ENCODE measurements at places on chromosomes 13 and 19.
A peak's percentile ranks its signal among the peaks of the same experiment; 100 is the strongest.

DNA sequence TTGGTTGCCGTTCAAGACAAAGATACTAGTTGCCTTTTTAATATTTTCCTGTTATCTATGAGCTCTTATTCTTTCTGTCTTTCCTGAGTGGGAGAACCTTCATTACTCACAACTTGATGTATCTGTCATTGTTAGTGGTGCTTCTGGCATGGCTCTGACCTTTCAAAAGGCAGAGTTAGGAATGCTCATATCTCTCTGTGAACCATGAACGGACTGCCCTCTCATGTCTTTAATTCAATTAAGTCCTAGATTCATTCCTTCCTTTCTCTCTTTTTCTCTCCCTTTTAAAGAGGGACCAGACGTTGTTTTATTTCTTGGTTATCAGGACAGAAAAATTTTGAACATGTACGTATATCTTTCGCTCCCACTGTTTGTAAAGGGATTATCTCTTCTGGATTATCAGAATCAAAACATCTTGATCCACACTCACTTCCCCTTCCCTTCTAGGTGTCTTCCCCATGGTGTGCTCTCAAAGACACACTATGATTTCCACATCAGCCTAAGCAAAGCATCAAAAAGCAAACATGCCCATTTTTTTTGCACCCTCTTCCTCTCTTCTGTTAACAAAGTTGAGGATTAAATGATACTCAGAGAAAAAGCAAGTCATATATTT is 90.3 kb downstream of the LRCH1 start:
- DNase-seq: no peak

DNA sequence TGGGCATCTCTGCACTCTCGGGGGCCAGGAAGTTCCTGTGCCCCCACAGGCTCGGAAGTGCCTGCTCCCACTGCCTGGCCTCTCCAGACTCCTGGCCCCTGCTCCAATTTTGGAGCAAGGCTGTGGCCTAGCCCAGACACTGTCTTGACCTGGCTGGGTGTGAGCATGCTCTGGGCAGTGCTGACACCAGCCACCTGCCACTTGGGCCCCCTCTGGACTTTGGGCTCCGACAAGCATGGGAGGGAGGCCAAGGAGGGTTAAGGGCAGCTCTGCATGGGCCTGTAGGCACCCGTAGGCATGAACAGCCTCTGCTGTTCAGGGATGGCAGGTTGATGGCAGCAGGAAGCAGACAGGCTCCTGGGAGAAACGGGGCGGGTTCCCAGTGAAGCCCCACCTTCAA is 26.0 kb upstream of the RBM26 start:
- no peak for DNase-seq

DNA sequence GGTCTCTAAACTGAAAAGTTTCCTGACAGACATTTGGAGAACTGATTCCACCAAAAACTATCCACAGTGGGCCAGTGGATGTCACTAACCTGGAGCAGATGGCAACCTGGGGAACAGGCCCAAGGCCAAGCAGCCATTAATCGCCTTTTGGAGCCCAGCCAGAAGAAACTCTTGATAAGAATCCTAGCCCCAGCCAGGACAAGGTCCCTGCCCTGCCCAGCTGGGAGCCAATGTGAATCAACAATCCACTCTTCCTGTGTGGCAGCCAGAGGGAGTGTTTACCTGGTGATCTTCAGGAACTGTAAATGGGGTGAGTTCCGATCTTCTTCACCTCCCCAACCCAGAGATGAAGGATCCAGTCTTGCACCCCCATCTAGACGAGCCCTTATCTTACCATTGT is 14.5 kb upstream of the IGSF23 start:
- no peak for DNase-seq

GRCh38 chr13:70723732-70724131 is 615.5 kb upstream of the KLHL1 start:
- peak; percentile 39 for DNase-seq

- peak; percentile 86 for DNase-seq
Measured at GRCh38 chr19:10416380-10417257, 3.7 kb upstream of the PDE4A start.

DNA sequence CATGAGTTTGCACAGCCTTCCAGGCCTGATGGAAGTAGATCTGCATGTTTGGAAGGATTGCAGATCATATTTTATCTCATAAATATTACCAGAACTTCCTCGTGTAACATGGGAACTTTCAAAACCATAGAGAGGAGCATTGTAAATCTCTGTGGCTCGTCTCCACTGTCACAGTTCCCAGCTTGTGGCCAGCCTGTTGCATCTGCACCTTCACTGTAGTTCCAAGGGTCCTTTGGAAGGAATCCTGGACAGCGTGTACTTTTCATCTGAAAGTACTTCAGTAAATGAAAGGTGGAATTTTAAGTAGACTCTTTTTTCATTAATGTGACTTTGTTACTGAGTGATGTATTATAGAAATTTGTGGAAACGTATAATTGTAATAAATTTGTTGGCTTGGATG is 105.4 kb downstream of the ATP11A start:
- no peak for DNase-seq

GRCh38 chr19:4781801-4782200 is 9.7 kb upstream of the FEM1A start:
- DNase-seq: no peak

GRCh38 chr19:58406818-58407657 is 1.4 kb upstream of the ZNF584 start:
- DNase-seq: no peak

DNA sequence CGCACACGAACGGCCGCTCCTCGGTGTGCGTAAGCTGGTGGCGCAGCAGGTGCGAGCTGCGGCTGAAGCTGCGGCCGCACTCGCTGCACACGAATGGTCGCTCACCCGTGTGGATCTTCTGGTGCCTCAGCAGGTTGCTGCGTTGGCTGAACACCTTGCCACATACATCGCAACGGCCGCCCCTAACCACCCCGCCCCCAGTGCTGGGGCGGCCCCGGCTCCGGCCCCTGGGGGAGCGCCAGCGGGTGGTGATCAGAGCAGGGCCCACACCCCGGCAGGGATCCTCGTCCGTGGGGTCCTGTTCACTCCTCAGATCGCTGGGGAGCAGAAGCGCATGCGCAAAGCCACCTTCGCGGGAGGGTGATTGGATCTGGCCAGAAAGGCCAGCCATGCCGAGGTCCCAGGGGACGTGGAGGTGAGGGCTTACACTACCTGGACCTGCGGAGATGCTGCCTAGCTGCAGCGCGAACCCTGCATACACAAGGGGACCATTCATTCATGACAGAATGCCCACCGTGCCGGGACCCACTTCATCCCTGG is 4.7 kb upstream of the UBE2M start:
- DNase-seq: no peak

- DNase-seq: no peak
Measured at GRCh38 chr13:23799945-23800344, 89.3 kb downstream of the MIPEP start.

GRCh38 chr13:40475617-40476016 is 190.8 kb downstream of the FOXO1 start:
- DNase-seq: no peak

GRCh38 chr19:45177817-45178261 is at the start of gene TRAPPC6A:
TRAPPC6A (minus strand) TSS chr19:45178237; CDS start chr19:45178218, 19 bp downstream.
- peak; percentile 92 for DNase-seq

GRCh38 chr13:20351281-20352022 is 119.3 kb upstream of the GJB6 start:
- no peak for DNase-seq

All from RKO (cell line).